ENCODE measurements at places on chromosomes 16 and 17.
A peak's percentile ranks its signal among the peaks of the same experiment; 100 is the strongest.

GRCh38 chr16:87017371-87018012, 299.7 kb downstream of the C16orf95 start:
- no peak for DNase-seq

DNA sequence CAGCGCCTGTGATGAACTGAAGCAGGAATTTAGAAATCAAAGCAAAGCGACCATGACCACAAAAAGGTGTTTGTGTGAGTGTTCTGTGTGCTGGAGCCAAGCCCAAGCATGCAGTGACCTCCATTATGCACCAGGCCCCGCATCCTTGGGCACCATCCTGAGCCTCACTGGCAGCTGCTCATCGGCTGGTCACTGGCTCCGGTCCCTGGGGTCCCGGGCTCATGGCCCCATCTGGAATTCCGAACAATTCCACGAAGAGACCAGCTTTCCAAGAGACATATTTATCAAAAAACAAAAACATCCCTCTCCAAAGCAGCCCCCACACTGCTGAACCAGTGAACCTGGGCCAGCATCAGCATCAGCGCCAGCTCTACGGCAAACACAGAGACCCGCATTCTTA, 15.2 kb upstream of the ZNF469 start:
- DNase-seq = no peak

GRCh38 chr17:63626551-63627180, 4.4 kb downstream of the MAP3K3 start:
- DNase-seq = no peak

- DNase-seq = peak; percentile 2
Measured at GRCh38 chr17:46771561-46772474, 46.7 kb downstream of the WNT3 start.

GRCh38 chr17:50478391-50479381, at the start of gene RSAD1:
RSAD1 (plus strand) TSS chr17:50478860; CDS start chr17:50478885, 25 bp downstream.
- peak; percentile 75 for DNase-seq

DNA sequence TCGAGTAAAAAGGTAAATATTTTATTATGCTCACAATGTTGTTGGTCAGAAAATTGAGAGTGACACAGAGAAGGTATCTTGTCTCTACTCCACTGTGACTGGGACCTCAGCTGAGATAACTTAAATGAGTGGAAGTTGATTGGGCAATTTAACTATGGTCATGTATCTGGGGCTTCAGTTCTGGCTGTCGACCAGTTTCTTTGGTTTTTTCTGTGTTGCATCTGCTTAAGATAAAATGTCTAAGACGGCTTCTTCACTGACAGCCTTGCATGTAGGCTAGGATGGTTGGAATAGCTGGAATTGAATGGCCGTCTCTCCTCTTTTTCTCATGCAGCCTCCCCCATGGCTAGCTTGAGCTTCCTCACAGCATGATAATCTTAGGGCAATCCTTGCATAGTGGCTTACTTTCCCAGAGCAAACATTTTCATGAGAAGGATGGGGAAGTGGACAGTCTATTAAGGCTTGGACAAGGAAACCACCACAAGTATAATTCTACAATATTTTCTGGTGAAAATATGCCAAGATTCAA, 433.7 kb downstream of the KIF2B start:
- no peak for DNase-seq

DNA sequence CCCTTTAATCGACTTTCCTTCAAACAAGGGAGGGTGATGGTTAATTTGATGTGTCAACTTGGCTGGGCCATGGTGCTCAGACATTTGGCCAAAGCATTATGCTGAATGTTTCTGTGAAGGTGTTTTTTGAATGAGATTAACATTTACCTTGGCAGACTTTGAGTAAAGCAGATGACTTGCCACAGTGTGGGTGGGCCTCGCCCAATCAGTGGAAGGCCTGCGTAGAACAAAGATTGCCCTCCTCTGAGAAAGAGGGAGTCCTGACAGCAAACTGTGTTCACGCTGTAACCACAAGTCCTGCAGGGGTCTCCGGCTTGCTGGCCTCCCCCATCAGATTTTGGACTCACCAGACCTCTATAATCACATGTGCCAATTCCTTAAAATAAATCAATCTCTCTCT, 118.7 kb downstream of the SOX9 start:
- no peak for DNase-seq

- no peak for DNase-seq
Measured at GRCh38 chr17:42193216-42193968, 902 bp downstream of the GHDC start.

- no peak for DNase-seq
Measured at GRCh38 chr16:73289232-73289631, 241.3 kb upstream of the ZFHX3 start.

- no peak for DNase-seq
Measured at GRCh38 chr17:76326306-76326705, 18.2 kb upstream of the QRICH2 start.

DNA sequence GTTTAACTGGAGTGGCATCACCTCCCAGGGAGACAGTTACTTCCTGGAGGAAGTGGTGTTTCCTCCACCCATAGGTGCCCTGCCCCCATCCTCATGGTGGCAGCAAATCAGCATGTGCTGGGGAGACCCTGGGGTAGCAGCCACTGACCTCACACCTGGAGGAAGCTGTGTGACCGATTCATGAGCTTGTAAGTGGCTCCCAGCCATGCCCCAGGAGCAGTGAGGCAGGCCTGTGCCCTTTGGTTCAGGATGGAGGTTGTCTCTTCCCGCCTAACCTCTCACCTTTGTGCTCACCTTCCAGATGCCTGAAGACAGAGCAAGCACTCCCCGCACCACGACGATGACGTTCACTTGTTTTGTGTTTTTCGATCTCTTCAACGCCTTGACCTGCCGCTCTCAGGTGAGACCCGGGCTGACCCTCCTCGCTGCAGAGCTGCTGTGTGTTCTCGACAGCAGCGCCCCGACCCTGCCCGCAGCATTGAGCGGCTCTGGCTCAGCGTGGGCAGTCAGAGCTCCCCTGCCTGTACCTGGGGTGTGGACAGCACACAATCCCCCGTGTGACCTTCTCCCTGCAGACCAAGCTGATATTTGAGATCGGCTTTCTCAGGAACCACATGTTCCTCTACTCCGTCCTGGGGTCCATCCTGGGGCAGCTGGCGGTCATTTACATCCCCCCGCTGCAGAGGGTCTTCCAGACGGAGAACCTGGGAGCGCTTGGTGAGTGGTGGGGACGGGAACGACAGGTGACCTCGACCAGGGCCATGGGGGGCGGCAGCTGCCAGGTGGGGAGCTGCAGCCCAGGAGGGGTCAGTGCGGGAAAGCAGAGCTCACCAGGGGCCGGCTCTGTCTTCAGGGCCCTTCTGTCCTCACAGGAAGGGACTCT, 42.8 kb downstream of the MEAK7 start:
- no peak for DNase-seq

- no peak for DNase-seq
Measured at GRCh38 chr17:29757788-29758187, 135.1 kb upstream of the CORO6 start.

- DNase-seq = peak; percentile 19
Measured at GRCh38 chr16:9138731-9139501, 47.5 kb downstream of the HAPSTR1 start.

GRCh38 chr16:73062743-73063733, 15.1 kb upstream of the ZFHX3 start:
- no peak for DNase-seq

DNA sequence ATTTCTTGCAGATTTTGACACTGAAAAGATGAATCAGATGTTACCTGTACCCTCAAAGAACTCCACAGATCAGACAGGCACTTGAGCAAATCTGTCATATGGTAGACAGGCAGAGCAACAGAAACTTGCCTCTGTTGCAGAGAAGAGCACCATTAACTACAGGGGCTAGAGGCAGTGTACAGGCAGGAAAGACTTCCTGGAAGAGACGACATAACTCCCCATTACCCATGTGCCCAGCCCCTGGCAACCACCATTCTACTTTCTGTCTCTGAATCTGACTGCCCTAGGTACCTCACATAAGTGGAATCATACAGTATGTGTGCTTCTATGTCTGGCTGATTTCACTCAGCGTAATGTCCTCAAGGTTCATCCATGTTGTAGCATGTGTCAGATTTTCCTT, 15.5 kb downstream of the GFOD2 start:
- no peak for DNase-seq

GRCh38 chr16:70556063-70556462, 32.4 kb downstream of the SF3B3 start:
- no peak for DNase-seq

DNA sequence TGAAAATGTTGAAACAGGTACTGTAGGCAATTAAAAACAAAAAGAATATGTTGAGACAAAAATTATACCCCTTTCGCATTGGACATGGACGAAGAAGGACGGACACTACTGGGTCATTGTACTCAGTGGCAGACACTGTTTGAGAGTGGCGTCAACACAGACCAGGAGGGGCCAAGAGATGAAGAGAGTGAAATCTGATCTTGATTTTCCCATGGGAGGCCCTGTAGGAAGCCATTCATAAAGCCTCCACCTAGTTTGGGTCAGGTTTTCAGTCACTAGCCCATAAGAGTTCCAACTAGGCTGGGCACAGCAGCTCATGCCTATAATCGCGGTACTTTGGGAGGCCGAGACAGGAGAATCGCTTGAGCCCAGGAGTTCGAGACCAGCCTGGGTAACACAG, 23.6 kb upstream of the SMURF2 start:
- DNase-seq = no peak

GRCh38 chr17:57537524-57538410, 207.3 kb downstream of the CCDC182 start:
- DNase-seq = no peak

GRCh38 chr17:80832266-80832676, 159.4 kb upstream of the CHMP6 start:
- DNase-seq = peak; percentile 28

GRCh38 chr16:359871-360697, 7.6 kb upstream of the AXIN1 start:
- no peak for DNase-seq

DNA sequence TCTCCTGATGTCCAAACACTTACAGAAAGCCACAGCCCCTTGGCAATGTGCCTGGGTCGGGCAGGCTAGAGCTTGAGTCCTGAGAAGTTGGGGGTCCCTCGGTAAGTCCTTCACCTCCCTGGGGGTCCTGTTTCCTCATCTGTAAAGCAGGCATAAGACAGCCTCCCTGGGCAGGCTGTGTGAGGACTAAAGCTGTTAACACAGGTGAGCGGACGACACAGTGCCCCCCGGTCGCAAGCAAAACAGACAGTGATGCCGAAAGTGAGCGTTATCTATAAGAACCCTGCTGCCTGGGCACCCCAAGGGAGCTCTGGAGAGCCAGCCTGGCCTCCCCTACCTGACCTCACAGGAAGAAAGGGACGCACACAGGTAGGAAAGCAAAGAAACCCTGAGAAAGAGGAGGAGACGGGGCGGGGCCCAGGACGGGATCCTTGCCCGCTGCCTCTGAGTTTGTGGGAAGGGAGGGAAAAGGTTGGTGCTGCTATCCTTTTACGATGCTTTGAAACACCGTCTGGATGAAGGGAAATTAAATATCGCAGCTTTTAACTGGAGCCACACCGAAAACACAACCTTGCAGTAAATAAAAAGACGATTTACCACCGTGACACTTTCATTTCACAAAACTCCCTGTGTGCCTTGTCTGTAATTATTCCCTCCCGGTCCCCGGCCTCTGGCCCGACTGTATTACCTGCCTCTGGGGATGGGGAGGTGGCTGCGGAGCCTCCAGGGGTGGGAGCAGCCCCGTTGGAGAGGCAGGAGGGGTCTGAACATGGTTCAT, 67.1 kb downstream of the ENGASE start:
- no peak for DNase-seq

Data from NCI-H446 treated with DMSO at 0.1 percent for 48 hours (cell line).